ENCODE measurements at places on chromosomes 16 and 17.
A peak's percentile ranks its signal among the peaks of the same experiment; 100 is the strongest.

- DNase-seq: peak; percentile 34
Observed at GRCh38 chr16:89565506-89566372, 5.3 kb downstream of the RPL13 start.

- no peak for DNase-seq
Observed at GRCh38 chr17:70752966-70753467, 583.7 kb downstream of the KCNJ2 start.

- no peak for DNase-seq
Observed at GRCh38 chr17:56908001-56908542, 5.8 kb downstream of the TRIM25 start.

DNA sequence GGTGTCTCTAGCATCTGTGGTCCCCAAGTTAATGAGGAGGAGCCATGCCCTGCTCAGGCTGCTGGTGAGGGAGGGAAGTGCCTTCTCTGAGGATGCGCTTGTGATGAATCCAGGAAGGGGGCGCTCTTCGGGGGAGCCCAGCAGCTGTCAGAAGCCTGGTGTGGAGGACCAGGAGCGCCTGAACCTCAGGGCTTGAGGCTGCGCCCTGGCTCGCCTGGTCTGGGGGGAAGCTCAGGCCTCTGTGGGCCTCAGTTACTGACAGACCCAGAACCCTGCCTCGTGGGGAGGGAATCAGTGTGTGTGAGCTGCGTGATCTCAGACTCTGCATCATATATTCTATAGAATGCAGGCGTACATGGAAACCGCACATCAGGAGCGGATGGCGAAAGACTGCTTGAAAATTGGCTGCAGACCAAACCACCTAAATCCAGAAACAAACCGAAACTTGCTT, 126.1 kb downstream of the SEC14L1 start:
- DNase-seq: no peak

GRCh38 chr17:30351735-30352134, 17.9 kb upstream of the TMIGD1 start:
- DNase-seq: no peak

- no peak for DNase-seq
Observed at GRCh38 chr17:48711128-48711527, 11.2 kb downstream of the PRAC1 start.

- peak; percentile 54 for DNase-seq
Observed at GRCh38 chr17:751269-752001, 629 bp downstream of the GEMIN4 start.

DNA sequence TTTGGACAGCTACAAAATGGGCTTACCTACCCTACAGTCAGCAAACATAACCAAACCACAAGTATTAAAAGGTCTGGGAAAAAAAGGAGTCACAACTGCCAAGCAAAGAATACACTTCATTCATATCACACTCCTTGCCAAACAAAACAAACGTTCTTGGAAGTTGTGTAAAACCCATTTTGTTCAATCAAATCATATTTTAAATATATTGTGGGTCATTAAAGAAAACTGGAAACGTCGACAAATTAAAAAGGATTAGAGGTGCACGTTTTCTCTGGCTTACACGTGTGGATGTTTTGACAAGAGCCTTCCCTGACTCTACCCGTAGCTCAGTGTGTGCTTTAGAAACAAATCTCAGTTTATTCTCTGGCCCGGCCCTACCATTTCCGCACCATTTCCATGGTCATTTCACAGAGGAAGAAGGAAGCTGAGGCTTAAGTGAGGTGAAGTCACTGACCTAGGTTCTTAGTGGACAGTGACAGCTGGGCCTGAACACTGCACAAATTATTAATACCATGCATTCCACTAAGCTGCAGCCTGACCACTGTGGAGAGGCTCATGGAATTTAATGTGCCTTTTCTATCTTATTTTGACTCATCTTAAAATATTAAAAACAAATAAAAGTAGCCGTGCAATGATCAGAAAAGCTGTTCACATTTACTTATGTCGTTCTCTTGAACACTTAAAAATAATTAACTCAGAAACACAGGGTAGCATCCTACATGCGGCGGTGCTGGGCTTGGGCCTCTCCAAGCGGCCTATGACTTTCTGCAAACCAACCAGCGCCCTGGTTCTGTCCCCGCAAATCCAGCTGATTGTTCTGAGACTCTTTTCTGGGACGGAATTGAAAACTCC, 968 bp downstream of the CEP112 start:
- DNase-seq: no peak

- no peak for DNase-seq
Observed at GRCh38 chr16:56355221-56355620, 70.1 kb downstream of the AMFR start.

DNA sequence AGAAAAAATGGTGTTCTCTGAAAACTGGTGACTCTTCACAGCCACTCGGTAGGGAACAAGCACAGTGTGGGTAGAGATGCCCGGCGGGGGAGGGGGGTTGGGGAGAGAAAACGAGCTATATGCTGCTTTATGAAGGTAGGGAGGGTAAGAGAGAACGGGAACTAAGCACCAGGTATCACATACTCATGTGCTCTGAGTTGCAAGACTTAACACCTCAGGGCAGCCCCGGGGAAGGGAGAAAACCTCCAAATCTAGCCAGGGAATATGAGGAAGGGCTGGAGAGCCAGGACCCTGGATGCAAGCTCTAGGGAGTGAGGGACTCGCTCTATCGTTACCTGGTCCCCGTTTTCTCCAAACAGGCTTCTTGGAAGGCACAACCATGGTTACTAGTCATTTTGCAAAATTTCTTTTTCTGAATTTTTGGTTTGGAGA, 35.3 kb downstream of the HIC1 start:
- peak; percentile 18 for DNase-seq

DNA sequence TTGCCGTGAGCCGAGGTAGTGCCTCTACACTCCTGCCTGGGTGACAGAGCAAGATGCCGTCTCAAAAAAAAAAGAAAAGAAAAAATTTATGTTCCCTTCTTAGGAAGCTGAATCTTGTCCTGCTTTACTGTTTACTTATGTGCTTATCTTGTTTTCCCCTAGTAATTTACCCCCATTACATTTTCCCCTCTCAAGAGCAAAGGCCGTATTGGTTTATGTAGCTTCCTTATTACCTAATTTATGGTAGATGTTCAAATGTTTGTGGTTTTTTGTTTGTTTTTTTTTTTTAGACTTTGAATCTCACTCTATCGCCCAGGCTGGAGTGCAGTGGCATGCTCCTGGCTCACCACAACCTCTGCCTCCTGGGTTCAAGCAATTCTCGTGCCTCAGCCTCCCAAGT, 10.3 kb upstream of the SLC52A1 start:
- no peak for DNase-seq

GRCh38 chr16:68454920-68455435, 6.7 kb upstream of the SMPD3 start:
- no peak for DNase-seq

DNA sequence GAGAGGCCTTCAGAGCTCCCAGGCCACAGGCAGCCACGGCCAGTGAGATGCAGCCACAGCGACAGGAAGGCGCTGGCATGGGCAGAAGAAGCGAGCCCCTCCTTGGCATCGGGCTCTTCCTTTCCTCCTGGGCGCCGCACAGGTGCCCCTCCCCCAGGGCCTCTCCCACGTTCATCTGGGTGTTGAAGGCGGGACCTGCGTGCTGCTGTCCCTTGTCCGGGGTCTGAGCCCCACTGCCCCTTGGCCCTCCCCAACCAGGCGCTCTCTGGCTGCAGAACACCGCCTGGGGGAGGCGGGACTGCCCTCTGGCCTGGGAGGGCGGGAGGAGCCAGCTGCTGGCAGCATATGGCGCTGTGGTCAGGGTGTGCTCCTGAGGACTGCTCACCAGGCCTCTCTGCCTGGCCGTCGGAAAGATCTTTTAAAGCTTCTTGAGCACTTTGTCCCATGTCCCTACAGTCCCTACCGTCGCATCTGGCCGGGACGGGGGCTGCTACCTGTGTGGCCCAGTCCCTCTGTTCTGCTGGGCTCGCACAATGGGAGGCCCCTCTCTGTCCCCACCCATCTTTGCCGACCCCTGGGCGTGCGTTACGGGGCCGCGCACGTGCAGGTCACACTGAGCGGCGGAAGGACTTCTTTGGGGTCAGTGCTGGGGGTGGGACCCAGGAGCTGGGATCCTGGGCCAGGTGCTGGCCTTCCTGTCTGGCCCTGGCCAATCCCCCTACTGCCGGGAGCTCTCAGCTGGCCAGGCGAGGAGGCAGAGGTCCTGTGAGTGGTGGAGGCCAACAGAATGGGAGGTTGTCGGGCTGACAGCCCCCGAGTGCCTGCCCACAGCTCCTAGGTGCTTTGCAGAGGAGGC, 1.7 kb downstream of the SLC25A10 start:
- no peak for DNase-seq

GRCh38 chr16:2973093-2973492, 3.9 kb downstream of the PAQR4 start:
- no peak for DNase-seq

GRCh38 chr17:6005939-6006338, 64.2 kb upstream of the WSCD1 start:
- DNase-seq: no peak

- DNase-seq: no peak
Observed at GRCh38 chr16:27052007-27052406, 14.7 kb upstream of the C16orf82 start.

DNA sequence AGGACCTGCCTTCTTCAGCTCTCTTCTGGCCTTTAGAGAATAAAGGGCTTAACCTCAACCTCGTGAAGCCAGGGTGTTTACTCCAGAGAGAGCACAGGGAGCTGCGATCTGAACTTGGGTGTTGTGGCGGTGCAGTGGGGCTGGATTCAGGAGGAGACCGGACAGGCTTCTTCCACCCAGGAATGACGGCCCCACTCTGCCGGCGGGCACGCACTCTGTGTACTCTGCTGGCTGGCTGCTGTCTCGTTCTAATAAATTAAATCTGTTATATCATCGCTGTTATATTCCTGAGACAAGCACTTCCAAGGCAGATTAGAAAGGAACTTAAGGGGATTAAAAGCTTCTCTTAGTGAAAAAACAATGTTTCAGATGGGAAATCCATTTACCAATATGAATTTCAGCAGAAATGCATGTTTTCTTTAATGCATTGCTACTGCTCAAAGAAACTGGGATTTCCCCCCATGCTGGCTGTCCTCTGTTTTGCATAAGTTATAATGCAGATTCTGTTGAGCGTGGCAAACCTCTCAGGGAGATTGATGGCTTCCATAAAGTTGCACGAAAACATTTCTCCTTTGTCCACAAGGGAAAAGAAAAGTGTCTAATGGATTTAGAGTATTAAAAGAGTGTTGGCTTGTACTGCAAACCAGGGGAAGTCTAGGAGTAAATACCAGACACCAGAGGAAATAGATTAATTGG, 168.6 kb upstream of the IRX3 start:
- DNase-seq: no peak

GRCh38 chr16:55077266-55077665, 146.6 kb downstream of the IRX5 start:
- DNase-seq: no peak

- no peak for DNase-seq
Observed at GRCh38 chr16:57610611-57611010, 17.8 kb upstream of the ADGRG1 start.

DNA sequence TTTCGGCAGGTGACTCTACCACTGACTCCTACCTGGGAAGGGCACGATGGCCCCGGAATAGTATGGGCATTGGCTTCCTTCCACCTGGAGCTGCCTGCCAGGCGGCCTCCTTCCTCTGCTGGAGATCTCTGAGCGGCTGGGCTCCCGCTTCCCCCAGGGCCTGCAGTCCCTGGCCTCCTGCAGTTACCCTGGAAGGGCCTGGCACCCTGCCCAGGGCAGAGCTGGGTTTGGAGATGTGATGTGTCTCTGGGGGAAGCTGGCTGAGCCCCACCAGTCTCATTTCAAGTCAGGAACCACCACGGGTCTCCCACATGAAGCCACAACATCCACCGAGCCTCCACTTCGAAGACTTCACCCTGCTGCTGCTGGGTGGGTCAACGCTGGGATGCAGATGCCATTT, 97.9 kb downstream of the IRF8 start:
- no peak for DNase-seq

- DNase-seq: no peak
Observed at GRCh38 chr17:72969293-72969906, 123.1 kb downstream of the SLC39A11 start.

DNA sequence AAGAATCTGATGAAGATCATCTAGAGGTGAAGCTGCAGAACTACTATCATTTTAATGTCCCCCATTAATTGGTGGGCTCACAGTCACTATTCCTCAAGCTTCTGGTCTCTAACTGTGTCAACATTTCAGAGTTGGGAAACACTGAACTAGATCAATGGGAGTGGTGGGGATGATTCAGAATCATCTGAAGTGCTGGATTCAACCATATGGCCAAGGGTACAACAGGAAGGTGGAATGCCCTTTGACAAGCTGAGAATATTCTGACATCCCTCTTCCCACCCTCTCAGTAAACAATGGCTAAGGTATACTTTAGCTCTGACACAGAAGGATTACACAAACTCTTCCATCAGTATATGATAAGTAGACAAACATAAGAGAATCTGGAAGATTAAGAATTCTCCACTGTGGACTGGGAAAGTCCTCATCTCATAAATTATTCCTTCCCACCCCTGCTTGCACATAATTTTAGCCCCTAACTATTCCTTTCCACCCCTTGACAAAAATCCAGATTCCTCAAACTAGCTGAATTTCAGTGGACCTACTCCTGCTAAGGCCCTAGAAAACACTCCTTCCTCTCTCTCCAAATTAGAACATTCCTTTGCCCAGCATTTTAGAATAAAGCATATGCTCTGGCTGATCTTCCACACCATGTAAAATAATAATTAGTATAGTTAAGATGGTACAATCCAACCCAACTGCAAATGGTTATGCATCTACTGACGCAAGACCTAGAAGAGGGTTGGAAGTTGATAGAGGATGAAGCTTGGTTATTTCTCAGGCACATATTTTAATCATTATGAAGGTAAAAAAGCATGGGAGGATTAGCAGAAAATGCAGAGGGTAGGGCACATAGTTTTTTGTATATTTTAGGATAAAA, 16.3 kb upstream of the RFFL start:
- DNase-seq: no peak

- DNase-seq: no peak
Observed at GRCh38 chr16:48054881-48055601, 100.8 kb downstream of the ABCC12 start.

DNA sequence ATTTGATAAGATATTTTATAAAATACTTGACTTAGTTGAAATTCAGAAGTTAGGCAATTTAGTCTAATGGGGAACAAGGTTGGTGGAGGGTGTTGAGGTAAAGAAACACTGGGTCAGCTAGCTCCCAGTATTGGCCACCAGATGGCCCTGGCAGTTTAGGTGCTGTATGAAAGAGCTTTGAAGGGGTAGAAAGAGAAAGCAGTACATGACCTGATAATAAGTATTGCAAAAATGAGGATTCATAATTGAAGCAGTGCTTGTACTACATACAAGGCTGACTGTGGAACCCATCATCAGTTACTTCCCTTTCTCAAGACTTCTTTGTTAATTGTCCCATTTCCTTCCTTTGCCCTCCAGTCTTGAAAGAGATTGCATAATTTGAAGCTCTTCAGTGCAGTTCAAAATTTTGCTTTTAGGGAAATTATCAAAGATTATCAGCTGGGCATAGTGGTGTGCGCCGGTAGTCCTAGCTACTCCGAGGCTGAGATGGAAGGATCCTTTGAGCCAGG, 29.4 kb downstream of the TANC2 start:
- DNase-seq: no peak

- no peak for DNase-seq
Observed at GRCh38 chr17:6134721-6135120, 64.5 kb downstream of the WSCD1 start.

- DNase-seq: no peak
Observed at GRCh38 chr17:8253801-8254200, 4.7 kb downstream of the PFAS start.

- DNase-seq: no peak
Observed at GRCh38 chr17:4475001-4475400, 23.7 kb upstream of the SPNS2 start.

GRCh38 chr16:23114131-23114904, 34.9 kb downstream of the USP31 start:
- DNase-seq: no peak
